ENCODE measurements at places on chromosomes 1 and 21.

GRCh38 chr1:223849352-223850254 lies 3.9 kb upstream of the TP53BP2 start:
- no peak for DNase-seq

GRCh38 chr1:177591155-177591554 lies 378.7 kb downstream of the SEC16B start:
- DNase-seq: no peak

GRCh38 chr1:19255288-19255687 lies 3.7 kb downstream of the MRTO4 start:
- DNase-seq: no peak

DNA sequence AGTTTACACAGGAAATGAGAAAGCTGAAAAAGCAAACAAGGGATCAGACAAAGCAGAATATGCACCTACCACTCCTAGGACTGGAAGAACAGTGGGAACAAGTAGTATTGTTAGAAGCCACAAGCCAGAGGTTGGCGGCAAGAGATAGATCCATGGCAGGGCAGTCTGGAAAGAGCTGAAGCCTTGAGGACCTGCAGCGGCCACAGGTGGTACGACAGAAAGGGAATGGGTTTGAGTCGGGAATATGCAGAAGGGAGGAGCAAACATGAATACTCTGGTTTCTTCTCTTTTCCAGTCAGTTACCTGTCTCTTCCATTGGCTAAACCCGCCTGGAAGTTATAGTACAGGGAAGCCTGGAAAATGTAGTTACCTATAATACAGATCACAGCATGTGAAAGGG lies 3.9 kb upstream of the PCNX2 start:
- DNase-seq: no peak

GRCh38 chr21:43578677-43579303 lies 80.5 kb downstream of the HSF2BP start:
- DNase-seq: no peak

DNA sequence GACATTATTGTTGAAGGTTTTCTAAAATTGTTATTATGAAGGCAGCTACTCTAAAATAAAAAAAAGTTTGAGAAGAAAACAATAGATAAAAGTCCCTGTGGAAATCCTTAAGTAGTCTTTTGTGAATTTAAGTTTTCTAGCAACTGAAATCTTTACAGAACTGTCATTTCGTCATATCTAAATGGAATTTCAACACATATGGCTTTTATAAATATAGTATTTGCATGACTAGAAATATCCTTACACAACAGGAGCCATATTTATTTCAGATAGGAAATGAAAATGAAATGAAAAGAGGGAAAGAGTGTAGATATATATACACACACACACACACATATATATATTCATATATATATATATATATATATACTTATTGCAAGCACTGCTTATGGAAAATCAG lies 204.7 kb upstream of the RGS18 start:
- no peak for DNase-seq

- no peak for DNase-seq
Observed at GRCh38 chr1:231827337-231828105, 200.9 kb downstream of the DISC1 start.

DNA sequence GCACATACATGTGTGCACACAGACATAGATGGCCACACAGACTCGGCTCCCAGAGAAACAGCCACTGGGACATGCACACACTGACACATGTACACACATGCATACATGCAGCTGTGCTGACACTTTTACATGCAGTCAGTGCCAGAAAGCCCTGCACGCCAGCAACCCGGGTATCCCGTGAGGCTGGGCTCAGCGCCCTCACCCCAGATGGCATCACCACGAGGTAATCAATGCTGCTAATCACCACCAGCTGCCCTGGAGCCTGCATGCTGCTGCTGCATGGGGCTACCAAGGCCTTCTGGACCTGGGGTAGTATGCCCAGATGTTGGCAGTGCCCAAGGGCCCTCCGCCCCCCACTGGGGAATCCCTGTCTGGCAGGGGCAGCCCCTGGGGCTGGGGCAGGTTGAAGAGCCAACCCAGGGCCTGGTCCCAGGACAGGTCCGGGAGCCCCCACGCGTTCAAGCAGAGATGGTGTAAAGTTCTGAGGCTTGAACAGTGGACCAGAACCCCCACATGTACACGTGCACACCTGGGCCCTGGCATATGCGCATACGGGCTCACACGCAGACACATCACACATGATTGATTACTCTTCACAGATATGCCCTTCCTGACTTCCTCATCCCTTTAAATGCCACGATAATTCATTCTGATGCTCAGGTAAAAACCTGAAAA lies 2.7 kb upstream of the COL16A1 start:
- no peak for DNase-seq
